ENCODE measurements at places on chromosomes 3 and 15.

DNA sequence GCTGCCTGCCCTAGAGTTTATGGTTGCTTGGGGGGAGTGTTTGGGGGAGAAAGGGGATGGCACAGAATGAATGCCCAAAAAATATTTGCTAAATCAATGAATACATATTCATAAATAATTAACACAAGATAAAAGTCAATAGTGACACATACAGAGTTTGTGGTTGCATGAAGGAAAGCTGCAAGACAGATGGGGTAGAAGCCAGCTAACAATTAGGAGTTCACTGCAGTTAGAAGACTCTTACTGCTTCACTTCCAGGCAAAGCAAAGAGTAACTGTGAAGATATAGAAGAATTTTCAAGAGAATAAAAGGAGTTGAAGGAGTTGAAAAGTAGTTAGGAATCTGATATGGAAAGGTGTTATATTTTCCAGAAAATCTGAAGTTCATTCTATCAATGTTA lies 72.4 kb downstream of the ZNF280D start:
- DNase-seq: no peak

DNA sequence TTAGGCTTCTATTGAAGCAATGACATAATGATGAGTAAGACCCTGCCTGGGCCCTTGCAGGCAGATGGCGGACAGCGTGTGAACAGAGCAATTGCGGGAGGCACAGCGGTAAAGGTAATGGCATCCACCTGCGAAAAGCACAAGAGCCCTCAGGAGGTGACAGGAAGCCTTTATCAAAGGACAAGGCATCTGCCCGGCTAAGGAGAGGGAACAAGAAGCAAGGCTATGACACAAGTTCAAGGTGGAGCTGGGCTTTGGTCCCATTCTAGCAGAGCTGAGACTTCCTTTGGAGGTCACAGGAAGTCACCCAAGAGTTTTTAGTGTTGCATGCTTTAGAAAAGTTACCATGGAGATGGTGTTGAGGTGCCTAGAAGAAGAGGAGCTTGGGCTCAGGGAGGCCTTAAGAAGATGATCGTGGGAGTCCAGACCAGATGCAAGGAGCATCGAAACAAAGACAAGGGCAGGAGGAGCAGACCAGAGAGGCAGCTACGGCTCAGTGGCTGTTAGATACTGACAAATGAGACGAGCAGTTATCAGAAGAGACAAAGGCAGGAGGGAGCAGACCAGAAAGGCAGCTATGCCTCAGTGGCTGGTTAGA lies 34.5 kb downstream of the OSBPL10 start:
- no peak for DNase-seq

DNA sequence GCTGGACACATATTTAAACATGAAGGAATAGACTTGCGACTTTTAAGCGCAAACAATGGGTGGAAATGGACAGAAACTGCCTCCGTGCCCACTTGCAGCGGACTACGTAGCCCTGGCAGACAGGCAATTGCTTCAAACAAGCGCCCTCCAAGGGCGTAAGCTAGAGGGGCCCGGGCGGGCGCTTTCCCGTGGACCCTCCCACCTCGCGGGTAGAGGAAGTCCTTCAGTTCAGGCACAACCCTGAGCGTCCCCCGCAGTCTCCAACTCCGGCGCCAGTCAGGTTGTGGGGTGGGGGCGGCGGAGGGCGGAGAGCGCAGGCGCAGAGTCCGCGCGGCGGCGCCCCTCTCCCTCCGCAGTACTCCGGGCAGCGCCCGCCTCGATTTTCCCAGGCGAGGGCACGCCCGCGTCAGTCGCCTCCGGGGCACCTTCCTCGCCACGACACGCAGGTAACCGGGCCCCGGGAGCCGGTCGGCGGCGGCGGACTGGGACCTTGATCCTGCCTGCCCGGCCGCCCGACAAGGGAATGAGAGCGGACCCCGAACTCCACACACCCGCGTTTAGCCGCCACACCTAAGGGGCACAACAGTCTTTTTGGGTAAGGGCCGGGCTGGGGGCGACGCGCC lies at the start of gene SLC35G2:
Gene SLC35G2, plus strand, starts transcription at position 358 of the 623 bp plus-strand sequence. CDS start 35,335 bp downstream, outside the sequence.
- no peak for DNase-seq

DNA sequence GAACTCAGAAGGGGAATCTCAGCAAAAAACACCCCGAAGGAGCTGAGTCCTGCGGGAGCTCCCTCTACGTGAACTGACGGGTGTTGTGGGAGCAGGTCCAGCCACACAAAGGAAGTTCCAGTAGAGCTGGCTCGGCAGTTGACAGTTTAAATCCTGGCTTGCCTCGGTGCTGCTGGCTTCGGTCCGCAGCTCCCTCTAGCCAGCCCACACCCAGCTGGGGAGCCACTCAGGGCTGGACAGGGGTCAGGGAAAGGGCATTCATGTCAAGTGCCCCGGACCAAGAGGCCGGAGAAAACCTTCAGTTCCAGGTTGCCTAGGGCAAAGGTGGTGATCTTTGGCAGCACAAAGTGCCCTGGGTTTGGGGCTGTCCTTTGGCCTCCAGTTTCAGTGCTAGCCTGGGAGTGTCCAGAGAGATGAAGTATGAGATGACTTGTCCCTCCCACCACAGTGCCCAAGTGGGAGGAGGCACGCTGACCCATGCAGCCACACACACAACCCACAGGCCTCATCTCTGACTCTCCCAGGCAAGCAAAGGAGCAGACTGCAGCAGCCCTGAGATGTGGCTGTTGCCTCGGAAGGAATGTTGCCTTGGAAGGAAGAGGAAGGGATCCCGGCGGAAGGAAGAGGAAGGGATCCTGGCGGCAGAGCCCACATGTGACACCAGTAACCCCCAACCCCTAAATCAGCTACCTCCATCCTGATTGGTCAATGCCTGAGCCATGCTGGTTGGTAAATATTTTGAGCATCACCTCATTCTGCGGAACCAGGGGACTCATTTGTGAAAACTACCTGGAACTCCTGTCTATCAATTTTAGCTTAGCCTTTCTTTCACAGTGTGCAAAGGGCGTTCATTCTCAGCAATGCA lies 13.9 kb upstream of the ANPEP start:
- DNase-seq: no peak

DNA sequence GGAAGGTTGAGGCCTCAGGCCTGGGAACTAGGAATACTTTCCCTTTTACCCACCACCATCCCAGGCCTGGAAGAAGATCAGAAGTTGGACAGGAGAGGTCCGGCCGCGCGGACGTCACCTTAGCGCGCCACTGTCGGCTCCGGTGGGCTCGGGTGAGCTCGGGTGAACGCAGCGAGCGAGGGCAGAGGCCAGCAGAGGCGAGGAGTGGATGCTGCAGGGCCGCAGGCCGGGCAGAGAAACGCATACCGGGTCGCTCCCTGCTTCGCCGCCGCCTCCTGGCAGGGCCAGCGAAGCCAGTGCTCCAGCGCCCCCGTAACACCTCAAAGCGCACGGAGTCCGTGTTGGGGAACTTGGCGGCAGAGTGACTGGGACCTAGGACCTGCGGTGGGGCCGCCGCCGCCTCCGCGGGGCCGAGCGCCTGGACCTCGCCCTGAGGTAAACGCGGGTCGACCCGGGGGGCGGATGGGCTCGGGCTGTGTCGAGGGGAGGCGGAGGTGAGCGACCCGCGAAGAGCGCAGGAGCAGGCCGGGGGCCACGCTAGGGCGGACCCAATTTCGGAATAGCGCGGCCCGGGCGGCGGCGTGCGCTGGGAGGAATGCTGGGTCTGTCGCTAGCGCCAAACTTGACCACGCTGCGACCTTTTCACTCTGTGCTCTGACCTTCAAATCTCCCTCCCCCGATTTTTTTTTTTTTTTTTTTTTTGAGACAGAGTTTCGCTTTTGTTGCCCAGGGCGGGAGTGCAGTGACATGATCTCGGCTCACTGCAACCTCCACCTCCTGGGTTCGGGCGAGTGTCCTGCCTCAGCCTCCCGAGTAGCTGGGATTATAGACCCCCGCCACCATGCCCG lies 1.6 kb downstream of the CYP11A1 start:
- DNase-seq: no peak

GRCh38 chr3:58754074-58754473 lies 87.5 kb upstream of the FAM3D start:
- no peak for DNase-seq

- DNase-seq: no peak
Measured at GRCh38 chr3:132679911-132680310, 19.8 kb downstream of the UBA5 start.

DNA sequence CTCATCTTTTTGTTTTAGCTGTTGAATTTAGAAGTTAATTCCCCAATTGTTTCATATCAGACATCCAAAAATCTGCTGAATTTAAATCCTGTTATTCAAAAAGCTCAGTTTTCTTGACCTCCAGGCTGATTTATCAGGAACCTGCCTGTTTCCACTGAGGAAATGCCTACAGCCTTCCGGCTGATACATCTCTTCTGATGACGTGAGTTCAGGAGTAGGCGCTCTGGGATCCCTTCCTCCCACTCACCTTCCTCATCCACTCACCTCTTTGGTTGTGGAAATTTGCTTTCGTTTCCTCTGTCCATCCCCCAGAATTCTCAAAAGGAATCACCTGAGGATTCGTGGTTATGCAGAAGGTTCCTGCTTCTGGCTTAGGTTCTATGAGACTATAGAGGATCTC lies 55.4 kb upstream of the ALDH1A3 start:
- DNase-seq: no peak

GRCh38 chr3:115859002-115859807 lies 235.9 kb downstream of the GAP43 start:
- no peak for DNase-seq

GRCh38 chr15:94305133-94305532 lies 73.8 kb downstream of the MCTP2 start:
- DNase-seq: no peak

- no peak for DNase-seq
Measured at GRCh38 chr3:147656023-147656422, 246.9 kb downstream of the ZIC1 start.

DNA sequence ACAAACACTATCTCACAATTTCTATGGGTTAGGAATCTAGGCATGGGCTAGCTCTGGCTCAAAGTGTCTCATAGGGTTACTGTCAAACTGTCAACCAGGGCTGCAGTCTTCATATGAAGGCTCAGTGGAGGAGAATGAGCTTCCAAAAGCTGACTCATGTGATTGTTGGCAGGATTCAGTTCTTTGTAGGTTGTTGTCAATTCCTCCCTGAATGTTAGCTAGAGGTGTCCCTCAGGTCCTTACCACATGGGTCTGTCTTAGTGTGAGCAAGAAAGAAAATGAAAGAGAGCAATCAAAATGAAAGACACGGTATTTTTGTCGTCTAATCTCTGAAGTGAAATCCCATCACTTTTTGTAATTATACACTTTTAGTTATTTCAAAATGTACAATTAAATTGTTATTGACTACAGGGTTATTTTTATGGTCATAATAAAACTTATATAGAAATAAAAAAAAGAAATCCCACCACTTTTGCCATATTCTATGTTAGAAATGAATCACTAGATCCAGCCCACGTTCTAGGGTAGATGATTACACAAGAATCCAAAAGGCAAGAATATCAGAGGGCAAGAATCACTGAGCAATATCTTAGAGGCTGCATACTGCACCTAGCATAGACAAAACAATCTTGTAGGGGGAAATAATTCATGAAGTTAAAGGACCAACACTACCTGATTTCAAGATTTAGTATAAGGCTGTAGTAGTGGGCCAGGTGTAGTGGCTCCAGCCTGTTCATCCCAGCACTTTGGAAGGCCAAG lies 8.4 kb downstream of the ACSBG1 start:
- DNase-seq: no peak

GRCh38 chr3:194481103-194481502 lies 5.7 kb downstream of the ATP13A3 start:
- DNase-seq: no peak

DNA sequence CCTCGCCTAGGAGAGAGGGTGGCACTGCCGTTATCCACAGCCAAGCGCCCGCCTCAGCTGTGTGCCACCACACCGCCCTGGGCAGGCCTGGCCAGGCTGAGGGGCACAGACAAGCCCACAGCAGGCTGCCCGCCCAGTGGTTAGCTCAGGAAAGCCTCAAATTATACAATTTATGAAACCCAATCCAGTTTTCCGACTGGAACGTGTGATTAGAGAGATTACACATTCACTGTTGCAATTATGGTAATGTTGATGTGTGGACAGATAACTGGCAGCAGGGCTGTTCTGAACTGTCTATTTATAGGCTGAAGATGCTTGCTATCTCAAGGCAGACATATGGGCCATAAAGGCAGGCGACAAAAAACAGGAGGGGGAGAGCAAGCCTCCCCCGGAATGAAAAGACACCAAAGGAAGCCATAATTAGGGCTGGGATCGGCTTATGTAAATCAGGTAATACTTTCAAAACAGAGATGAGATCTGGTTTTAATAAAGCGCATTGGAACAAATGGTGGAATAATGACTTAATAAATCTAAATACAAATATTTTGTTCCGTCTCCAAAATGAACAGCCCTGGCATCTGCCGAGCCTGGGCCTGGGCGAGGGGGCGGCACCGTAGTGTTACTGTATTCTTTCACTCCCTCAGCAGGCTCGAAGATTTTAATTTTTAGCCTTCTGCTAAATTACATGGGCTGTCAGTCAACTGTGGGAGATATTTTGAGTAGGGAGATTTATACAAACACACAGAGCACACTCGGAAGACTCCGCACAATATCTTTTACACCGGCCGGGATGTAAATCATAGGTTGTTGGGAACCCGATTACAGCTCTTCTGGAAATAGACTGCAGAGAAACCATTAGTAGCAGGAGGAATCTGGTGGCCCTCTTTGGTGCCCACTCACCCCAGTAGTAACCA lies 103.1 kb upstream of the TLE3 start:
- DNase-seq: no peak

GRCh38 chr15:78002996-78003395 lies 74.5 kb downstream of the TBC1D2B start:
- no peak for DNase-seq

GRCh38 chr15:72345806-72346205 lies 25.8 kb upstream of the CELF6 start:
- no peak for DNase-seq

DNA sequence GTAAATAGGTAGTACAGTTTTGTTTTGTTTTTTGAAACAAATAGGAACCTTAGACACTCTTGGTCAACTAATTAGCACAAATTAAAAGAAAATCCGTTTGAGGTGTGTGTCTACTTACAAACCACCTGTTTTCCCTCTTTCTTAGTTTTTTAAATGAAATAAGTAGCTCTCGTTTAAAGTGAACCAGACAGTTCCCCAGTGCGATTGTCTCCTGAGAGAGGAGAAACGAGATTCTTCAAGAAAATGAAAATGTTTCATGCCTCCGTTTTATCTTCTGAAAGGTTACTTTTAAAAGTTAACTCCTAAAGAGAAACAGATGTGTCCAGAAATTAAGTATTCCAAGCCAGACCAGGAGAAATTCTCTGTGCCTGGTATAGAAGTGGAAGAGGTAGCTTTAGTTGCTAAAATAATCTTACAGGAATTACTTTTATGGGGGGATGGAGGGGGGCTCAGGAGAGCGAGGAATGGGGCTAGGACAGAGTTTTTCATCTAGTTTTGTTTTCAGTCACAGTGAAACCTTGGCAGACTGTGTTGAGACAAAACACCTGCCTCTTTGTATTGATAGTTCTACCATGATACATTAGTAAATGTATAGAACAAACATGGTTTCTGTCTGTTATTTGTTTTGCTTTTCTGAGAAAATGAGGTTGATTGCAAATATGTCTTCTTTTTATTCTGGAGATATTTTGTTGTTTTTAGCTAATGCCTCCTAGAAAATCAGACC lies 155.1 kb upstream of the CNTN4 start:
- no peak for DNase-seq
